ENCODE measurements at places on chromosomes 1 and 21.

DNA sequence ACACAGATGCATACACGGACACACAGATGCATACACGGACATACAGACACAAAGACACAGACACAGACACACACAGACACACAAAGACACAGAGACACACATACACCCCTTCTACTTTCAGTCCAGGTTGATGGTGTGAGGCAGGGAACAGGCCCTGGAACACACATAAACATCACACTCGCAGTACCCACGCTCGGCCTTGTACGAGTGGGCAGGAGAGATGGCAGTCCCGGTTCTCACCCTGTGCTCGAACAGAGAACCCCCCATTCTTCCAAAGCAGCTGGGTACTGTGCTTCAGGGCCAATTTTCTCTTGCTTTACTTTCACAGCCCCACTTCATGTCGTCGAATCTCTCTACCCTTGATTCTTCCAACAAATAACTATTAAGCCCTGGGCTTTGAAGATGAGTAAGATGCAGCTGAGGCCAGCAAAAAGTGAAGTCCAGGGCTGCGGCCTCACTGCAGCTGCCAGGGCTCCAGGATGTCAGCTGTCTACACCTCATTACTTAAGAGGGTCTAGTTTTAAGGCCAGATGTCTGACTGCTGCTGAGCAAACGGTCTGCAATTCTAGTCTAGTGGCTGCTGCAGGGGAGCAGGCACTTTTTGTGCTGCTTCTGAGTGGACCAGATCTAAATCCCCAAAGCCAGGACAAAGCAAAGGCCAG lies 90.1 kb downstream of the PGBD5 start:
- no peak for DNase-seq

- DNase-seq, result no peak
Observed at GRCh38 chr1:17892851-17893250, 137.7 kb downstream of the ACTL8 start.

- DNase-seq, result no peak
Observed at GRCh38 chr1:67791261-67791660, 42.0 kb downstream of the GNG12 start.

DNA sequence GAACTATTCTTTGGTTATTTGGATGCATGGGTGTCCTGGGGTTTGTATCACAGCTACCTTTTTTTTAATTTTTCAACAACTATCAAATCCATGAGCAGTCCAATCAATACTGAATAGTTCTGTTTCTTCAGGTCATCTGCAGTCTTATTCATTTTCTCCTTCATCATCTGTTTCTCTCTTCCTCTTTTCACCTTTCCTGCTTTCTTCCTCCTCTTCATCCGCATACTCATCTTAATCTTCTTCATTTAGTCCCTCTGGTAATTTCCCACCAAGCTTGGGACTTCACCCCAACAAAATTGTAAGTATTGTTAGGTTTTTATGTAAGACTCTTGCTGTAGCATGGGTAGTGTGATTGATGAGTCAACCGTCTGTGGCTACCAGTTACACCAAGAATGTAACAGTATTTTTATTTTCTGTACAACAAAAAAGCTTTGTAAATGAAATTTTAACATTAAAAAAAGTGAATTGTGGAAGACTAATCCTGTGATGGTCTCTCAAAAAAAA lies 184.1 kb upstream of the RNPC3 start:
- DNase-seq, result no peak

- no peak for DNase-seq
Observed at GRCh38 chr21:14688412-14688811, 142.3 kb upstream of the SAMSN1 start.

- DNase-seq, result no peak
Observed at GRCh38 chr1:154324241-154324640, 1.1 kb upstream of the ATP8B2 start.

GRCh38 chr1:115865704-115866380 lies 24.9 kb upstream of the NHLH2 start:
- DNase-seq, result no peak

DNA sequence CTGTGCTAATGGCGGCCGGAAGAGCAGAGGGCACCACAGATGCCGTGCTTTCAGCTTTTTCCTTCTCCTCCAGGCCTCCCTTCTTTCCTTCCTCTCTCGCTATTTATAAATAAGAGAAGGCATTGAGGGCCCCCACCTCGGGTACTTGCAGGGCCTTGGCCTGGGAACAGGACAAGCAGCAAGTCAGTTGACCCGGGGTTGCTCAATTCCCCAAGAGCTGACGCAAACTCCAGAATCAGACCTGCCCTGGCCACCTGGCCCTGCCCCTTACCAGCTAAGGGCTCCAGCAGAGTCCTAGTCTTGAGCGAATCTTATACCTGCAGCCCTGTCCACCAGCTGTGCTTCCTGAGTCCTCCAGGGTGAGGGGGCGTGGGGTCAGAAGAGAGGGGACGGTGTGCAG lies 13.5 kb downstream of the TNFRSF1B start:
- no peak for DNase-seq

GRCh38 chr1:201593200-201593921 lies 54.4 kb downstream of the NAV1 start:
- DNase-seq, result no peak

DNA sequence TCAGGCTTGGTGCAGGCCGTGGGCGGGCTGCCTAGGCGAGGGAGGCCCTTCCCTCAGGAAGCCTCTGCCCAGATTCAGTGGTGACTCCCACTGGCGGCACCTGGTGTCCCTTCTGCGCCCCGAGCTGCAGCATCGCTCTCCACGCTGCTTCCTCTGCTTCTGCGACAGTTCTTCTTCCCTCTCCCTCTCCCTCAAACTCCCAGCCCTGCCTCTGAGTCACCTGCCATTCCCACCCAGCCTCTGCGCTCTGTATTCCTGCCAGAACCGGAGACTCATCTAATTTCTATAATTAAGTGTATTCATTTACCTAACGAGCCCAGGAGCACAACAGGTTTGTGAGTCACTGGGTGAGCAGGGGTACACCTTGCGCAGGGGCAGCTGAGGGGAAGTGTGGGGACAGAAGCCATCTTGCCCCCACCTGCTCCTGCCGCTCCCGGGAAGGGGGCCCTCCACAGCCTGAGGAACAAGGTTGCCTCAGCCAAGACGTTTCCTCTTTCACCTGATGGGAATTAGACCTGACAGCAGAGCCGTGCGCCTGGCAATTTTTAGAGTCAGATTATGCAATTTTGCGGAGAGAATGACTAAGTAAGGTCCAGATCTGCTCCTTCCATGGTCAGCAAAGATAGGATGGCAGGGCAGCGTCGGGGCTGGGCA lies 19.4 kb downstream of the KCNC4 start:
- no peak for DNase-seq

GRCh38 chr1:241589521-241589920 lies 50.6 kb downstream of the CHML start:
- DNase-seq, result no peak

DNA sequence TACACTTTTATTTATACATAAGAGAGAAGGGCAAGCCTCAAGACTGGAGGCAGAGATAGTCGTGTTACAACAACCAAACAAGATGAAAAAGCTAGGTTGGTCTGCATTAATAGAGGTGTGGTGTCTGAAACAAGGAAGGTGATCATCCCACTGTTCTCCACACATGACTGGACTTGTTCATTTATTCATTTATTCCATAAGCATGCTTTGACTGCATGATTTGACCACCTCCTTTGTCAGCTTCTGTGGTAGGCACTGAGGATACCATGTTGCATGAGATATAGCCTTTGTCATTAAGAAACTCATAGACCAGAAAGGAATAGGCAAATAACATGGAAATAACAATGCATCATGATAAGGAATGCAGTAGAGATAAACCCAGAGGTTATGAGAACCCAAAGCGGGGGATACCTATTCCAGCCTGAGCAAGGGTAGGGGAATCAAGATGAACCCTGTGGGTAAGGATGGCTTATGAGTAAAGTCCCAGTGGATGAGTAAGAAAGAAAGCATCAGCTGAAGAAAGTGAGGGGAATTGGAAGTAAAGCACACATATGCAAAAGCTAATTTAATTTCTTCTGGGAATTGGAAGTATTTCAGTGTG lies 173.7 kb upstream of the FGGY start:
- DNase-seq, result no peak

DNA sequence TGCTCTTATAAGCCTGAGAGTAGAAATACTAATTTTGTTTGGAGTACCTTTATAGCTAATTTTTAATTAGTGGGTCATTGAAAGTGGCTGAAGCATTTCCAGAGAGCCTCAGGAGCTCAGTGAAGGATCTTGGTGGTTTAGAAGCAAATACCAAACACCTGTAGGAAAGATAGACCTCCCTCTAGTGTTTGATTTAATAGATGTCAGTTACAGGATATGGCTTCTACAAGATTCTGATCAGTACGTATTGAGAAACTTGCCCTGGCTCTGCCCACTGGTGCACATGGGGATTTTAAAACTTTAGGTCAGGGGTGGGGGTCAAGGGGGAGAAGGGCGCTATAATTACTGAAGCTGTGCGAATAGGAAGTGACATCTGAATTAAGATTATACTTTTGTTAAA lies 122.2 kb downstream of the POU2F1 start:
- DNase-seq, result no peak

DNA sequence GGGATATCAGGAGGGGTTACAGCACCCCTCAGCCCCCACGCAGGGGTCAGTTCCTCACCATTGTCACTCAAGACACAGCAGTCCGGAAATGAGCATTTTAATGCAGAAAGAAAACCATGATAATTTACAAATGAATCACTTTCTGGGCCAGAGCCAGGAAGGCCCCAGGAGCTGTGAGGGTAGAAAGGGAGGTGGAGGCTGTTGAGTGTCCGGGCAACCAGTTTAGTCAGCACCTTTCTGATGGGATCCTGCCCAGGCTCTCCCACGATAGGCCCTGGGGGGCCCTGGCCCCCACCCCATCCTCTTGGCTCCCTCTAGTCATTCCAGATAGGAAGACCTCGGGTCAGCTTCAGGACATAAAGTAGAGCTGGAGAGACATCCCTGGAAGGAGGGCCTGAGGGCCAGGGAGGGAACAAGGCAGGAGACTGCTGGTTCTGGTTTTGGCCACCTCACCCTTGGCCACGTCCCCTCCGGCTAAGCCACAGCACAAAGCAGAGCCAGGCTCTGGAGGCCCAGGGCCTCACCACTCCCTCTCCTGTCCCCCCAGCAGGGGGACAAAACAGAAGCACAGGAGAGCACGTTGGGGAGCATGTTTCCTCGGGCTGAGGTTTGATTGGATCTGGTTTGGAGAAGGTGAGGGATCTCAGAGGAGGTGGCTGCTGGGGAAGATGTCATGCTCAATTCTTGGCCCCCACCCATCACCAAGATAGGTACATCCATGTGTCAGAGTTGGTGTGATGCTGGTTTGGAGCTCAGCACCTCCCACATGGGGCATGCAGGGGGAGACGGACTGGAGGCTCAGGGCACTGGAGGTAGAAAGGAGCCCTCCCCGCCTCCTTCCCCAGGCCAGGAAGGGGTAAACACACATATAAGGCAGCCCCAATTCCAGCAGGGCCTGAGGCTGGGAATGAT lies 20.6 kb downstream of the ETNK2 start:
- DNase-seq, result no peak

GRCh38 chr1:181469829-181470228 lies 13.5 kb upstream of the CACNA1E start:
- DNase-seq, result no peak

- no peak for DNase-seq
Observed at GRCh38 chr1:230831771-230832170, 36.5 kb downstream of the C1orf198 start.

- DNase-seq, result no peak
Observed at GRCh38 chr21:41972511-41973205, 18.8 kb upstream of the C2CD2 start.

- no peak for DNase-seq
Observed at GRCh38 chr1:238672262-238672661, 714.1 kb upstream of the CHRM3 start.

DNA sequence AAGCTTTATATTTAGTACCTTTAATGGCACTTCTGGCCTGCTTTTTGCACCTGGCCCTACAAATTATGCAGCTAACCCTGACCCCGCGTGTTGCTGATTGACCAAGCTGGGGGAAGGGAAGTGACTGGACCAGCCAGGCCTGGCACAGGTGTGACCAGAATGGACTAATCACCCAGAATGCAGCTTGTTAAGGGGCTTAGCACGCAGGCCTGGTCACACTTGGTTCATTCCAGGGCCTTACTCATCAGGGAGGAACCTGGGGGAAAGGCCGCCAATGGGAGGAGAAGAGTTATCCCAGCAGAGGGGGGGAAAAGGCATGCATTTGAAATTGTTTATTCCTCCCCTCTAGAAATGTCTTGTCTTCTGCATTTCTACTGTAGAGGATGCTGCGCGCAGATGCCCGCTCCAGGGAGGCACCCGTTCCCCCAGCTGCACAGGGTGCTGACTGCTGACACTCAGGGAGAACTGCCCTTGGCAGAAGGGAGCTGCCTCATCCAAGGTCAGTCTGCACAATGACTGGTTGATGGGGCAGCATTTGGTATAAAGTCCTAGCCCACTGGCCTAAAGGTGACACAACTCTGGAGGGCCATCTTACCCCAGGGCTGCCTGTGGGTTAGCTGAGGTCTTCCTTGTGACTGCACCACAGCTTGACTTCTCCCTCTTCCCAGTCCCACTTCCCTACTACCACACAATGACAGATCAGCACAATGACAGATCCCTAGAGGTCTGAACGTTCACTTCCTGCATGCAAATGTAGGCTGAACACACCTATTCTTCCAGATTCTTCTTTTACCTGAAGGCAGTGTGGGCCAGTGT lies 29.0 kb downstream of the DHCR24 start:
- DNase-seq, result no peak

DNA sequence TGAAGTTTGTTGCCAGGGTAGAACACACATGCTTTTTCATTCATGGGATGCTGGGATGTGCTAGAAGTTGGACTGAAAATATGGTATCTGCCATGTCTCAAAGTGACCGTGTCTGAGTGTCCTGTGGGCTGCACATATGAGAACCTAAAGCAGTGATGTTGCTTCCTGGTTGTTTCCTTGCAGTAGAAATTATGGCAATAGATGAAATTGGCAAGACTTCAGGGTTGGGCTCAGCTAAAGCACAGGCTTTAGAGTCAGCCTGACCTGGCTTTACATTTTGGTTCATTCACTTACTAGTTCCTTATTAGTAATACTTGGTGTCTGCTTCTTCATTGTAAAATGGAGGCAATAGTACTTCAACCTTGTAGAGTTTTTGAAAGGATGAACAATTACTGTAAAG lies 2.2 kb downstream of the LAMC2 start:
- no peak for DNase-seq

GRCh38 chr1:210372491-210372890 lies 43.8 kb downstream of the HHAT start:
- DNase-seq, result no peak

GRCh38 chr1:17309426-17310067 lies 1.6 kb downstream of the PADI4 start:
- DNase-seq, result no peak

DNA sequence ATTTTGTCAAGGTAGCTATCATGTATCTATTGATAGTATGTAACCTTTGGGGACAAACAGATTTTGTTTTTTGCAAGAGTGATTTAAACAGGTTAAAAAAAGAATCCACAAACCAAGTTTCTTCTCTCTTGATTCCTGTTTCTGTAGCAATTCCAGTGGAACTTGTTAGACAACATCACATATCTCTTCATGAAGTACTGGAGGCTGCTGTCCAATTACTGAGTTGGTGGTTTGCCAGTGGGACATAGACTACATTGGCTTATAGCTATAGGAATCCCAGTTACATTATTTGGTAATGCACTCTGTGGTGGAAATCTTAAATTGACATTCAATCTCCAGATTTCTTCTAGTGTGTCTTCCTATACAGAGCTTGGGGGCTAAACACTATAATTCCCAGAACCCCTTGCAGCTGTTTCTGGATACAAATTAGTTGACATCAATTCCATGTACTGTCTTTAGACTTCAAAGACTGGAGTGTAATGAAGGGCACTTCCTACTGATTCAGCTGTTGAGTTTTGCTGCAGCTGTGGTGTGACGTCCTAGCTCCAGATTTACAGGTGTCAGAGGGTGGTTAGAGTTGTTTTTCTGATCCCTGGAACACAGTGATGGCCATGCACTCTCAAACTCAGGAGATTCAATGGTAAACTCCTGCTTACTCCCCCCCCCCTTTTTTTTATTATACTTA lies 29.4 kb upstream of the GCLM start:
- no peak for DNase-seq

All from cortex of kidney (tissue), 1 donor.